T-helper 2 cell (primary cell): ENCODE measurements at places on chromosomes 12 and 14.

- no peak for DNase-seq
These were observed 5.6 kb downstream of the CHFR start for GRCh38 chr12:132881818-132882217.

DNA sequence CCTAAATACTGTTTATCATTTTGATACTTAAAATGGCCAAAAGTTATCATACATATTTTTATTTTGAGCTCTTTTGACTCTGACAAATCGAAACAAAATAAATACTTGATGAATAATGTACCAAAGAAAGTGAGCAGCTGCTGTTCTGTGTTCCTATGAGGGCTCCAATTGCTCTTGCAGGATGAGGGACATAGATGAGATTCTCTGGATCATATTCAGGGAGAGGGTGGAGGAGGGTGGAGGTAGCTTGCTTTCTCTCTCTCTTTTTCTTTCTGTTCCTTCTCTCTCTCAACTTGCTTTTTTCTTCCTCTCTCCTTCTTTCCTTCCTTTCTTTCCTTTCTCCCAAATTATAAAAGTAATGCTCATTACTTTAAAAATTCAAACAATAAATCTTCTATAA lies 8.9 kb upstream of the MYH7 start:
- DNase-seq: no peak

- DNase-seq: no peak
These were observed 24.5 kb upstream of the KIF21A start for GRCh38 chr12:39467432-39467870.

DNA sequence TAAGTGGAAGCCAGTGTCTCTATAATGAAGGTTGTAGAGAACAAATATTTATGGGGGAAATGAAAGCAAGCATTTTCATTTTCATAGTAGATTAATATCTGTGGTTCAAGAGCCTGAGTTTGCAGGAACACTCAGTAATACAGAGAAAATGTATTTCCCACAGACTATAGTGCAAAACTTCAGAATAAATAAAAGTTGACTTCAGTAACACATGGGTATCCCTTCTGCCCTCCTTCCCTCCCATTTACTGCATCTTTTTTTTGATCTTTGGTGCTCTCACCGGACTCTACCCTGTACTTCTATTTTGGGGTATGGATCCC lies 75.3 kb upstream of the AMN1 start:
- no peak for DNase-seq

GRCh38 chr12:121774968-121775474 lies 18.5 kb downstream of the RHOF start:
- no peak for DNase-seq
